CD4-positive, alpha-beta T cell (primary cell): ENCODE measurements at places on chromosomes 3 and 15. TPM values are rescaled to one million over a fixed set of nuclear protein-coding genes. Genes with fewer than 3 reads are reported as not detected.

DNA sequence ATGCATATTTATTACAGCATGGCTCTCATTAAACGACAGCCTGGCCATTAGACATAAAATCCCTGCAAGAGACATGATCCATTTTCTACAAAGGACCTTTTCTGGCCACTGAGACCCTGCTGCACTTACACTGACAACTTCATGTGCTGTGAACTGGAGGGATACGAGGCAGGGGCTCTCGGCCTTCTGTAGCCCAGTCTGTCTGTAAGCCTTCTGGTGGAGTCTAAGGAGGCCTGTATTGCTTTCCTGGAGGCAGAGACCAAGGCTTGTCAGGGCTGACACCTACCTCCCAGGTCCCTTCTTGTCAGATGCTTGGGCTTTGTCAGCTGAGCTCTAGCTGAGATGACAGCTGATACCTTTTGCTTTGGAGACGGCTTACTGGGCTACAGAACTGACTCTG lies 776.9 kb upstream of the ARPP21 start:
- no peak overlapping the region for H3K4me3 ChIP-seq
- H3K27me3 ChIP-seq: no peaks in the 10 kb centered on the region
- no peaks in the 10 kb centered on the region for H3K36me3 ChIP-seq

GRCh38 chr3:14801668-14802380 lies 16.9 kb upstream of the FGD5 start:
- H3K27ac ChIP-seq: no peak overlapping the region
- no peaks in the 10 kb centered on the region for H3K36me3 ChIP-seq
- no peak overlapping the region for H3K4me3 ChIP-seq
- no peak for DNase-seq

- H3K36me3 ChIP-seq: no peaks in the 10 kb centered on the region
- no peak for DNase-seq
- H3K27me3 ChIP-seq: no peaks in the 10 kb centered on the region
- H3K27ac ChIP-seq: no peak overlapping the region
- no peak overlapping the region for H3K4me3 ChIP-seq
Observed at GRCh38 chr3:2158828-2159227, 60.2 kb downstream of the CNTN4 start.

- H3K27me3 ChIP-seq: no peaks in the 10 kb centered on the region
- no peaks in the 10 kb centered on the region for H3K4me1 ChIP-seq
- DNase-seq: no peak
- no peak overlapping the region for H3K4me3 ChIP-seq
- no peaks in the 10 kb centered on the region for H3K36me3 ChIP-seq
Observed at GRCh38 chr3:175764722-175765121, 905.6 kb downstream of the NAALADL2 start.

The DNAH12 gene
- total RNA-seq: 0.19 TPM

The TMEM87A gene
- total RNA-seq: 48.7 TPM

GRCh38 chr3:193665370-193665989 lies 72.5 kb downstream of the OPA1 start:
- H3K27ac ChIP-seq: no peak overlapping the region
- H3K4me3 ChIP-seq: no peak overlapping the region
- DNase-seq: no peak
- H3K27me3 ChIP-seq: no peaks in the 10 kb centered on the region

GRCh38 chr3:18099611-18100010 lies 325.5 kb downstream of the SATB1 start:
- H3K4me1 ChIP-seq: no peaks in the 10 kb centered on the region
- peaks cover 4% of the 10 kb centered on the region for H3K27me3 ChIP-seq
- no peak overlapping the region for H3K27ac ChIP-seq
- H3K36me3 ChIP-seq: no peaks in the 10 kb centered on the region
- no peak for DNase-seq

DNA sequence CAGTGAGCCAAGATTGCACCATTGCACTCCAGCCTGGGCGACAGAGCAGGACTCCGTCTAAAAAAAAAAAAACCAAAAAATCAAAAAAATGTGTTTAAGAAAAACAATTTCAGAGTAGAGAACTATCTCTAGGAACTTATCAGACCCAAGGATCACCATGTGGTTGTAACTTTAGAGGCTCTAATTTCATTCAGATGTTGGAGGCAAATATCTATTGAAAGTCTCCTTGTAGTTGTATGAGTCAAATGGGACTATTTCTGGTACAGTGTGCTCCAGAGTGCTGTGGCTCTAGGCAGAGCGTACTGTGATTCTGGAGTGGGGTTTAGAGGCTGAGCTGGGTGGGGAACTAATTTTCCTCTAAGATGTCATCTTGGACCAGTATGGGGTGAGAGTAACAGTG lies 398.7 kb downstream of the SHQ1 start:
- no peaks in the 10 kb centered on the region for H3K36me3 ChIP-seq
- H3K4me3 ChIP-seq: no peak overlapping the region
- H3K27ac ChIP-seq: no peak overlapping the region

- no peak overlapping the region for H3K4me3 ChIP-seq
- no peak for DNase-seq
- H3K27ac ChIP-seq: no peak overlapping the region
- H3K4me1 ChIP-seq: no peaks in the 10 kb centered on the region
- H3K36me3 ChIP-seq: no peaks in the 10 kb centered on the region
Observed at GRCh38 chr3:1235526-1236120, 142.8 kb downstream of the CNTN6 start.

GRCh38 chr3:16255326-16255725 lies 9.4 kb downstream of the DPH3 start:
- no peaks in the 10 kb centered on the region for H3K27me3 ChIP-seq
- DNase-seq: no peak
- no peak overlapping the region for H3K27ac ChIP-seq
- H3K4me1 ChIP-seq: peaks cover 5% of the 10 kb centered on the region
- no peak overlapping the region for H3K4me3 ChIP-seq
- H3K36me3 ChIP-seq: peaks cover 18% of the 10 kb centered on the region

The GRK7 gene
- total RNA-seq: 0.19 TPM

- no peaks in the 10 kb centered on the region for H3K36me3 ChIP-seq
- no peak overlapping the region for H3K27ac ChIP-seq
- DNase-seq: no peak
- H3K27me3 ChIP-seq: peaks cover 10% of the 10 kb centered on the region
- H3K4me1 ChIP-seq: no peaks in the 10 kb centered on the region
Observed at GRCh38 chr3:139534455-139534812, 5.1 kb downstream of the RBP1 start.

GRCh38 chr15:73455876-73456275 lies 12.9 kb downstream of the REC114 start:
- H3K4me1 ChIP-seq: no peaks in the 10 kb centered on the region
- no peak overlapping the region for H3K4me3 ChIP-seq
- no peak overlapping the region for H3K27ac ChIP-seq
- DNase-seq: no peak
- H3K27me3 ChIP-seq: no peaks in the 10 kb centered on the region

DNA sequence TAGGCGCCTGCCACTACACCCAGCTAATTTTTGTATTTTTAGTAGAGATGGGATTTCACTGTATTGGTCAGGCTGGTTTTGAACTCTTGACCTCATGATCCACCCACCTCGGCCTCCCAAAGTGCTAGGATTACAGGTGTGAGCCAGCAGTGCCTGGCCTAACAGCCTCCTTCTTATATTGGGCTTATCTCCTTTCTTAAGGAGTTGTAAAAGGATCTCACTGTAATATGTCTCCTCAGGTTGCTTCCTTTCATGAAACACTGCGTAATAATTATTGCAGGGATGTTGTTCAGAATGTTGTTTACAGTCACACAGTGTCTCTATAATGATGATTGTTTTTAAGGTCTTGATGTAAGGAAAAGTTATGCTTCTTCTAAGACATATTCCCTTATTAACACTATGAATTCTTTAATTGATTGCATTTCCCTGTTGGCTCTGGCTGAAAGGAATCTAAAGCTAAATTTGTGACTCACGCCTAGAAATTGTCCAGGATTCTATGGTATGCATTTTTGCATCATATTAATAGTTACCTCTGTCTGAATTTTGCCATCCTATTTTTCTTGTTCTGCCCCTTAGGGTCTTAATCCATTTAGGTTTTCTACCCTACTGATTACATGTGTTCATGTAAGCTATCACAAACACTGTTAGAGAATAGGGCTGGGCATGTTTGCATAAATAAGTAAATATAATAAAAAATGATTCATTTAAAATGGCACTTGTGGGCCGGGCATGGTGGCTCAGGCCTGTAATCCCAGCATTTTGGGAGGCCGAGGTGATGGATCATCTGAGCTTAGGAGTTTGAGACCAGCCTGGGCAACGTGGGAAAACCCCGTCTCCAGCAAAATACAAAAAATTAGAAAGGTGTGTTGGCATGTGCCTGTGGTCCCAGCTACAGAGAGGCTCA lies 24.5 kb upstream of the RNF111 start:
- no peak for DNase-seq
- no peaks in the 10 kb centered on the region for H3K4me1 ChIP-seq
- no peaks in the 10 kb centered on the region for H3K27me3 ChIP-seq
- H3K36me3 ChIP-seq: no peaks in the 10 kb centered on the region

DNA sequence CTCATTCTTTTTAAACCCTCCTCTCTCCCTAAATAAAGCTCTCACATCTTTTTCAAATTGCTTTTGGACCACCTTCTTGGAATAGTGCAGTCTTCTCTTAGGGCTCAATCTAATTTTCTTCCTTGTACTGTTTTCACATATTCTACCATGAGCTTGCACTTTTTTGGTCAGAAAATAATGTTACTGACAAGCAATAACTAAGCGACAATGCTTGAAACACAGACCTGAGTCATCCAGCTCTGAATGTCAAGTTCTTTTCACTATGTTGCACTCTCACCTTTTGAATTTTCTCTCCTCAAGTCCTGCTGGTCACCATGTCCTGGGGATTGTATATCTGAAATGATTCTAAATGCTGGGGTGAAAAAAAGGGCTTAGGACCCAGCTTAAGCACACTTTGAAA lies 8.9 kb downstream of the TNFAIP8L3 start:
- H3K4me1 ChIP-seq: no peaks in the 10 kb centered on the region
- DNase-seq: no peak
- no peak overlapping the region for H3K27ac ChIP-seq
- H3K27me3 ChIP-seq: peaks cover 11% of the 10 kb centered on the region

DNA sequence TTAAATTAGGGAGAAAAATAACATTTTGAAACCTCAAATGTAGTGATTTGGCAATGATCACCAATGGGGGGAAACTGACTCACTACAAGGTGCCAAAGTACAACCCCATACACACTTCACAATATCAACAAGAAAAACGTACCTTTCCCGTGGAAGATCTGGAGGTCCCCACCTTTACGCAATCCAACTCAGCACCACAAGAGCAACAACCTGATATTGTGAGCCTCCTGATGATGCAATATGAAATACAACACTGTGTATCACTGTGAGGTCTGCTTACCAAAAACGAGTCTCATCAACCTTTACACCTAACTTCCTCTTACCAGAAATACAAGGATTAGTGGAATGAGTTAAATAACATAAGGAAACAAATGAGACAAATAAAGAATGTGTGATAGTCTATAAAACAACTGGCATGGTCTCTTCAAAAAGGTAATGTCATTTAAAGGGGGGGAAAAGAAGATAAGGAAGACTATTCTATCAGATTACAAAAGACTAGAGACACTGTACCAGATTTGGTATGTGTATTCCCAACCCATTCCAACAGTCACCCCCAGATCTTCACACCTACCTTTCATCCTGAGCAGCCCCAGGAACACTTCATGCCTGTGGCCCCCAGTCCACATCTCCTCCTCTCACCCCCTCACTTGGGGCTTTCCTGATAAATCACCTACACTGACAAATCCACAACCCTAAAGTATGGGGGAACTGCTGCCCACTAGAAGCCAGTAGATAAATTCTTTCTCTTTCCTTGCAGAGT lies 27.7 kb downstream of the DLG1 start:
- H3K4me3 ChIP-seq: no peak overlapping the region
- no peak overlapping the region for H3K27ac ChIP-seq
- peaks cover 16% of the 10 kb centered on the region for H3K36me3 ChIP-seq
- no peaks in the 10 kb centered on the region for H3K27me3 ChIP-seq
- H3K4me1 ChIP-seq: peaks cover 6% of the 10 kb centered on the region

- H3K27me3 ChIP-seq: no peaks in the 10 kb centered on the region
- no peaks in the 10 kb centered on the region for H3K4me1 ChIP-seq
- no peaks in the 10 kb centered on the region for H3K36me3 ChIP-seq
- no peak overlapping the region for H3K27ac ChIP-seq
- DNase-seq: no peak
Observed at GRCh38 chr3:80233576-80233975, 465.8 kb upstream of the ROBO1 start.

- H3K36me3 ChIP-seq: no peaks in the 10 kb centered on the region
- no peak overlapping the region for H3K27ac ChIP-seq
- H3K27me3 ChIP-seq: no peaks in the 10 kb centered on the region
- no peaks in the 10 kb centered on the region for H3K4me1 ChIP-seq
Observed at GRCh38 chr3:189237526-189237925, 65.8 kb downstream of the TPRG1 start.

DNA sequence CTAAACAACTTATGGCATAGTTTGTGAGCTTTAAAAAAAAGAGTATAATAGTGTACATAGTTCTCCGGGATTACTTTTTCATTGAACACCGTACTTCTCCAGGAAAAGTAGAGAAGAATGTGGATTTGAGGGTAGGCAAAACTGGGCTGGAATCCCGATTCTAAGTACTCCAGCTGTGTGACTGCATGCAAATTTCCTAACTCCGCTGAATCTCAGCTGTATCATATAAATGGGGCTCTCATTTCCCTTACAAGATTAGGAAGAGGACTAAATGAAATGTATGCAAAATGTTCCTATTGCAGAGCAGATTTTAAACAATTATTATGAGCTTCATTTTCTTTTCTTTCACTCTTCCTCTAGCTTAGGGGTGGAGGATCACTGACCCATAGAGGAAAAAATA lies 70.3 kb upstream of the HERC1 start:
- no peak for DNase-seq
- H3K36me3 ChIP-seq: no peaks in the 10 kb centered on the region
- no peak overlapping the region for H3K4me3 ChIP-seq
- no peak overlapping the region for H3K27ac ChIP-seq
- no peaks in the 10 kb centered on the region for H3K27me3 ChIP-seq

The C3orf33 gene
- total RNA-seq: 2.4 TPM

GRCh38 chr3:143100451-143100850 lies 19.1 kb upstream of the CHST2 start:
- no peak overlapping the region for H3K27ac ChIP-seq
- no peak for DNase-seq
- H3K4me1 ChIP-seq: no peaks in the 10 kb centered on the region
- H3K27me3 ChIP-seq: no peaks in the 10 kb centered on the region

GRCh38 chr3:109478614-109479013 lies 141.3 kb upstream of the DPPA4 start:
- DNase-seq: no peak
- no peaks in the 10 kb centered on the region for H3K4me1 ChIP-seq
- H3K27me3 ChIP-seq: no peaks in the 10 kb centered on the region

- DNase-seq: no peak
- H3K27me3 ChIP-seq: no peaks in the 10 kb centered on the region
- H3K4me3 ChIP-seq: no peak overlapping the region
- no peak overlapping the region for H3K27ac ChIP-seq
Observed at GRCh38 chr3:23094890-23095462, 108.2 kb upstream of the UBE2E2 start.

- H3K4me1 ChIP-seq: no peaks in the 10 kb centered on the region
- H3K27me3 ChIP-seq: peaks cover 6% of the 10 kb centered on the region
- no peak overlapping the region for H3K4me3 ChIP-seq
Observed at GRCh38 chr15:66880380-66881155, 178.5 kb downstream of the SMAD6 start.

- DNase-seq: no peak
- no peaks in the 10 kb centered on the region for H3K36me3 ChIP-seq
- H3K27me3 ChIP-seq: peaks cover 6% of the 10 kb centered on the region
- no peaks in the 10 kb centered on the region for H3K4me1 ChIP-seq
- H3K4me3 ChIP-seq: no peak overlapping the region
Observed at GRCh38 chr15:36498401-36498800, 81.0 kb upstream of the CDIN1 start.

The MASP1 gene
- not detected for total RNA-seq

The KNG1 gene
- total RNA-seq: not detected

The TNFSF10 gene
- 9.2 TPM for total RNA-seq

GRCh38 chr3:16334909-16335308 lies 69.9 kb downstream of the OXNAD1 start:
- peaks cover 32% of the 10 kb centered on the region for H3K4me1 ChIP-seq
- H3K27ac ChIP-seq: no peak overlapping the region
- no peaks in the 10 kb centered on the region for H3K27me3 ChIP-seq
- no peak for DNase-seq
- peaks cover 71% of the 10 kb centered on the region for H3K36me3 ChIP-seq
- H3K4me3 ChIP-seq: no peak overlapping the region
